ENCODE measurements at places on chromosomes 1 and 21.

DNA sequence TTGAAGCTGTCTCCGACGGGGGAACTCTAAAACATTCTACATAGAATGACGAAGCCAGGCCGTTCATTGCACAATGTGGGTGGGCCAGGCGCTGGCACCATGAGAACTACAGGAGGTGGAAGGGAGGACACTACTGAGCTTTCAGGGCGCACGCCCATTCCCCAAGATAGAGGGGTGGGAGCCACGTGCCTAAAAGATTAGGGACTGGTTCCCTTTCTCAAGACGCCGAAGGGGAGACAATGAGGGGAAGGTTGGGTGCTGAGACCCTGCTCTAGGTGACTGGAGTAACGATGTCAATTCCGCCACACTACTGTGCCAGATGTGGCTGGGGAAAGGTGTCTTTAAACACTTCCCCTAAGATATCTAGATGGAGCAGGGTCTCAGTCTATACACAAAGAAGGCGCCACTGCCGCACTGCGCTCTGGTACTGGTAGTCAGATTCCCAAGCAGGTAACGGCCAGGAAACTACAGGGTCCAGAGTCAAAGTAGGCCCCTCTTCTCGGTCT lies 782 bp downstream of the CSDE1 start:
- no peak for DNase-seq

DNA sequence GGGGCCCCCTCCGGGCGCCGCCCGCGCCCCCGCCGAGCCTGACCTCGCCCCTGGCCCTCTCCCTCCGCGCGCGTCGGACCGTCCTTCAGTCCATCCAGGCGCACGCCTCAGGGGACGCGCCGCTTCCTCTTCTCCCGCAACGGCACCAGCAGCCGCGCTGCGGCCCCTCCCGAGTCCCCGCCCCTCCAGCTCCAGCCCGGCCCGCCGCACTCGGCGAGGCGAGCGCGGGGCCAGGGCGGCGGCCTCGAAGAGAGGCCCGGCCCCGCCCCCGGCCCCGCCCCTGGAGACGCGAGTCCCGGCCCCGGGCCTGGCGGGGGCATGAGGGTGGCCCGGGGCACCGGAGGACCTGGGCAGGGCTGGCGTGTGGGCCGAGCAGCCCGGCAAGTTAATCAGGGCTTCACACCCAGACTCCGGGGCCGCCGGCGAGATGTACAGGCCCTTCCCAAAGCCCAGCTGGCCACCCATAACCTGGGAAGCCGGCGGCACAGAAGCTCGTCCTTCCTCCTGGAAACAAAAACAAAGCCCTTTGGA lies at the start of gene IGSF3:
TSS of gene IGSF3 (minus strand) at position 159 of the 531 bp plus-strand sequence. CDS start 1,407 bp downstream, outside the sequence.
- no peak for DNase-seq

- DNase-seq, result peak; percentile 18
These were observed 29.1 kb downstream of the IGFN1 start for GRCh38 chr1:201219481-201220387.

- DNase-seq, result no peak
These were observed 995 bp downstream of the VASH2 start for GRCh38 chr1:212951126-212951946.

DNA sequence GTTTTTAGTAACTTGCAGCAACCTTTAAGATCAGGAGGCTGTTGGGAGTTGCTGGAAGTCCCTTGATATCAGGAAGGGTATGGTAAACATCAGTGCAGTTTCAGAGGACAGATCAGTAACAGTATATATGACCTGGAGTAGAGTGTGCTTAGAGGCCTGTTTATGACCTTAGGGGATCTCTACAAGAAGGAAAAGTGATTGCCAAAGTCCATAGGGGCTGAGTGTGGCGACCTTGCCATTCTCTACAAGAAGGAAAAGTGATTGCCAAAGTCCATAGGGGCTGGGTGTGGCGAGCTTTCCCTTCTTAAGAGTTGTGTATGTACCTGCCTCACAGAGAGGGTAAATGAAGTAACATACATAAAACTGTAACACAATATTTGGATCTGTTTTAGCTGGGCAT lies 28.5 kb upstream of the AXDND1 start:
- DNase-seq, result no peak

DNA sequence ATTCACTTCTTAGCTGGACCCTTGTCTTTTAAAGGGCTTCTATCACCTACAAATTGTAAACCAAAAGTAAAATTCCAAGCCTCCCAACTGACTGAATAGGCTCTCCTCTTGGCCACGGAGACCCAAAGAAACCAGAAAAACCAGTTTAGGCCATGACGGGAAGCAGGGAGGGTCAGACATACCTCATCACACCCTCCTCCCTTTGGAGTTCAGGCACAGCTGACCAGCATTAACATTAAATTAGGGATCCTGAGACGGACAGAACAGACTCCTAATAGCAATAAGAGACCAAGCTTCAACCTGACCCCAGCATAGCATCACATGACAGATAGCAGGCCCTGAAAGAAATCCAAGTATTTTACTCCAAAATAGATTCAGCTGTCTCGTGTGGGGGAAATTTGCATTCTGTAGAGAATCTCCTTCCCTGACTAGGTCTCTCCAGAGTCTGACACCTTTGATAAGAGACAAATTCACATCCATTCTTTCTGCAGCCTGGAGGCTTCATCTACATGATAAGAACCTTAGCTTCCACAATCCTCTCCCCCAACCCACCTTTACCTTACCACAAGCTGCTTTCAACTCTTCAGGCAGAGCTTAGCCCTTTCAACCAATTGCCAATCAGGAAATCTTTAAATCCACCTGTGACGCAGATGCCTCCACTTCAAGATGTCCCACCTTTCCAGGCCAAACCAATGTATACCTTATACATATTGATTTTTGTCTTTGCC lies 177.1 kb upstream of the RAB4A start:
- DNase-seq, result no peak

DNA sequence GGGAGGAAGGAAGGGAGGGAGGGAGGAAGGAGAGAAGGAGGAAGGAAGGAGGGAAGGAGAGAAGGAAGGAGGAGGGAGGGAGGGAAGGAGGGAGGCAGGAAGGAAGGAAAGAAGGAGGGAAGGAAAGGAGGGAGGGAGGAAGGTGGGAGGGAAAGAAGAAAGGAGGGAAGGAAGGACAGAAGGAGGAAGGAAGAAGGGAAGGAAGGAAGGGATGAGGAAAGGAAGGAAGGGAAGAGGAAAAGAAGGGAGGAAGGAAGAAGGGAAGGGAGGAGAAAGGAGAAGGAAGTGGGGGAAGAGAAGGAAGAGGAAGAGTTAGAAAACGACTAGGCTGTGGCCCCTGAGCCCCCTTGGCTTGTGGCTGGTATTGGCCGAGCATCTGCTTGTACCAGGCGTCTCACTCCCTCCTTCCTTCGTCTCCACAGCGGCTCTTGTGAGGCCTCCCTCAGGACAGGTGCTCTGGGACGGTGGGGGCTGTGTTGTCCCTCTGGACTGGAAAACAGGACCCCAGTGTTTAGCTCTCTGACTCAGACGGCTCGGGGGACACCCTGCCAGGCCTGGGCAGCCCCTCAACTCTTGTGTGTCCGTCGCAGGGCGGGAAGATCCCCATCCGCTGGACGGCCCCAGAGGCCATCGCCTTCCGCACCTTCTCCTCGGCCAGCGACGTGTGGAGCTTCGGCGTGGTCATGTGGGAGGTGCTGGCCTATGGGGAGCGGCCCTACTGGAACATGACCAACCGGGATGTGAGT lies 36.2 kb upstream of the C1QA start:
- no peak for DNase-seq

GRCh38 chr1:24568475-24568874 lies 12.6 kb downstream of the NCMAP start:
- no peak for DNase-seq

DNA sequence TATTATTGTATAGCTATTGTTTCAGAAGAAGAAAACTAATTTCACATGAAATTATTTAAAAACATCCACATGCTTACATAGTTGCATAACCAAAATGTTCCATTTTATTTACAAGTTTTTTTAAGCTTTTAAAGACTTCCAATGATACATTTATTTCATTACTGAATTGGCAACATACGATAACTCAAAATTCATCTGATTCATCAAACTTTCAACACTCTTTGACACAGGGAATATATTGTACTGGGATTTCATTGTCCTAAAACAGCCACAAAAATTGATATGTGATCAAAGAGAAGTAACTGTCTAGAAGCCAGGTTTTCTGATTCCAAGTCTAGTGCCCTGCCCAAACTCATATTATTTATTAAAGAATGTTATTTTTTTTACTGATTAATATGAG lies 131.4 kb upstream of the USP24 start:
- no peak for DNase-seq

- no peak for DNase-seq
These were observed 309.4 kb downstream of the NFIA start for GRCh38 chr1:61391730-61392129.

- peak; percentile 20 for DNase-seq
These were observed 61.4 kb upstream of the DIRAS3 start for GRCh38 chr1:68111519-68112436.

- no peak for DNase-seq
These were observed 25.1 kb upstream of the BRDT start for GRCh38 chr1:91924146-91924545.

GRCh38 chr1:113021430-113022085 lies 51.4 kb upstream of the LRIG2 start:
- DNase-seq, result no peak

- no peak for DNase-seq
These were observed 436.8 kb downstream of the KIF26B start for GRCh38 chr1:245591346-245592188.

DNA sequence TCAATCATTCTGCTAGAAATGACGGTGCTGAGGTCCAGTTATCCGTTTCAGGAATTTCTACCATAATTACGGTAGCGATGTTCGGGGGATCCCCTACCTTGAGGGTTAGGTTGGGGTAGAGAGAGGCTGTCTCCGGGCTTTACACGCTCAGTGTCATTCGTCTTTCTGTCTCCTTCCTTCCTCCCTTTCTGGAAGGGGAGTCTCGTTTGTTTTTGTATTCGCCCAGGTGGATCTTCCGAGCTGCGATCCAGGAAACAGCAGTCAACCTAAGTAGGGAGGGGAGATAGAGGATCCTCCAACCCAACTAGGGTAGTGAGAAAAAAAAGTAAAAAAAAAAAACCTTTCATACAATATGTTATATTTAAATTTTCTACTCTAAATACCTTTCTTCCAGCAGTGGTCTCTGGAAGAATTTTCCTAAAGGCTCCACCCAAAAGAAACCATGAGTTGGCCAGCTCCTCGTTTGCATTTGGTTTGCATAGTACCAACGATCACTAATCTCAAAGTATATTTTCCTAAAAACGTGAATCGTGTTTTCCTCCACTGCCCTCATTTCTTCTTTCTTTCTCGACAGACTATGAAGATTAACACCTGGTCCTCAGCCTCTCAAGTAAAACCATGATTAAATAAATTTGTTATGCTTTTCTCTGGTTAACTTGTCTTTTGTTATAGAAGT lies 611 bp upstream of the PIK3C2B start:
- no peak for DNase-seq

- DNase-seq, result no peak
These were observed 61.2 kb upstream of the ARHGEF16 start for GRCh38 chr1:3393024-3393986.

- DNase-seq, result no peak
These were observed 159.6 kb downstream of the DENND1B start for GRCh38 chr1:197615693-197616011.

GRCh38 chr1:158037866-158038359 lies 44.5 kb downstream of the KIRREL1 start:
- DNase-seq, result no peak

GRCh38 chr1:209150114-209150513 lies 433.4 kb upstream of the CAMK1G start:
- DNase-seq, result no peak

- DNase-seq, result no peak
These were observed 104.4 kb downstream of the PIK3R3 start for GRCh38 chr1:46027788-46028573.

DNA sequence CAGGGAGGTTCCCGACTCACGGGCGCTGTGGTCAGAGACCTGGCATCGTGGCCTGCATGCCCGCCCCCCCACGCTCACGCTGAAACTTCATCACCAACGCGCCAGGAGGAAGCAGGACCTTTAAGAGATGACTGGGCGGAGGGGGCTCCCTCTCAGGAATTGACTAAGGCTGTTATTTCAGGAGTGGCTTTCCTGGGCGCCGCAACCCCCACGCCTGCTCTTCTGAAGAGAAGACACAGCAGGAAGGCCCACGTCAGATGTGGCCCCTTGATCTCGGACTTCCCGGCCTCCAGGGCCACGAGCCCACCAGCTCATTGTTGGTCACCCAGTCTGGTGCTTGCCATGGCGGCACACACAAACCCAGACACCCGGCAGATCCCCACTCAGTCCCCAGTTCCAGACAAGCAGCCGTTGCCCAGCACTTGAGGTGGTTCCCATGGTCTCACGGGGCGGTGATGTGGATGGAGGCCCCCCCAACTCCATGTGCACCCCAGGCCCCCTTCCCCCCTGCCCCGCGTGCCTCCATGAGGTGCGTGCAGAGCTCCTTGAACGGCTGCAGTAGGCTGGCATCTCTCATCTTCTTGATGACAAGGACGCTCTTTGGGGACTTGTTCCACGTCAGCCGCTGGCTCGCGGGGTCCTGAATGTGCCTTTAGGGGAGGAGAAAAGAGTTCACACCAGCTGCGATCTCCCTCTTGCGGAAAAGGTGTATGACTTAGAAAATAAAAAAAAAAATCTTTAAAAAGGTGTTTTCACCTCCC lies 21.4 kb downstream of the NADK start:
- DNase-seq, result no peak

- no peak for DNase-seq
These were observed 70.0 kb upstream of the C21orf91 start for GRCh38 chr21:17889171-17889570.

- no peak for DNase-seq
These were observed 139.7 kb upstream of the BEND5 start for GRCh38 chr1:48916130-48917069.

DNA sequence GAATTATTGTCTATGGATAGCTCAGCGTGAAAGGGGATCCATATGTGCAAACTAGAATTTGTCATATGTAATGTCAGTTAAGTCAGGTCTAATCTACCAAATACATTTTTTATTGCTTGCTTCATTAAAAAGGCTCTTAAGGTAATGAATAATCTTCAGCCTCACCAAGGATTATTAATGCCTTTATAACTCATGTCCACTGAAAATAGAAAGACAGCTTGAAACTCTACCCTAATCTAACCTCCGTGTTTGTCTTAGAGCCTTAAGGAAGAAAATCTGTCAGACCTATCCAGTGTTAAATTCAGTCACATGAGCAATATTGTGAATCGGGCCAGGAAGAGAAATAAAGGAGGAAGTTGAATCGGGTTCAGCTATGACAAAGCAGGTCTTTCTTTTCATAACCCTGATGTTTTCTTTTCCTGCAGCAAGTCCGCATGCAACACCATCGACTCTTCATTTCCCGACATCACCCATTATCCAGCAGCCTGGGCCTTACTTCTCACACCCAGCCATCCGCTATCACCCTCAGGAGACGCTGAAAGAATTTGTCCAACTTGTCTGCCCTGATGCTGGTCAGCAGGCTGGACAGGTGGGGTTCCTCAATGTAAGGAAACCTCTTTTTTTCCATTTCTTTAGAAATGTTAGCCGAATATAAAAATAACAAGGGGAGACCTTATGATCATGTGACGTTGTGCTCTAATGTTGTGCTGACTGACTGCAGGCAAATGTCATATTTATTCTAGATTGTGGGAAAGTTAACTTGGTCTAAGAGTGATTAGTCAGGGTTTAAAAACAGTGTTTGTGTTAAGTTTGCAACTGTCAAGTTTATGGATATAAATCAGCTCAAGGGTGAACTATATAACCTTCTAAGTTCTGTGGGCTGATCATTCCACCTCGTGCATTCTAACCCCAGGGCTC lies 321.0 kb downstream of the TM2D1 start:
- no peak for DNase-seq

All from NCI-H187 (cell line).